ENCODE measurements at places on chromosomes 1 and 21.

DNA sequence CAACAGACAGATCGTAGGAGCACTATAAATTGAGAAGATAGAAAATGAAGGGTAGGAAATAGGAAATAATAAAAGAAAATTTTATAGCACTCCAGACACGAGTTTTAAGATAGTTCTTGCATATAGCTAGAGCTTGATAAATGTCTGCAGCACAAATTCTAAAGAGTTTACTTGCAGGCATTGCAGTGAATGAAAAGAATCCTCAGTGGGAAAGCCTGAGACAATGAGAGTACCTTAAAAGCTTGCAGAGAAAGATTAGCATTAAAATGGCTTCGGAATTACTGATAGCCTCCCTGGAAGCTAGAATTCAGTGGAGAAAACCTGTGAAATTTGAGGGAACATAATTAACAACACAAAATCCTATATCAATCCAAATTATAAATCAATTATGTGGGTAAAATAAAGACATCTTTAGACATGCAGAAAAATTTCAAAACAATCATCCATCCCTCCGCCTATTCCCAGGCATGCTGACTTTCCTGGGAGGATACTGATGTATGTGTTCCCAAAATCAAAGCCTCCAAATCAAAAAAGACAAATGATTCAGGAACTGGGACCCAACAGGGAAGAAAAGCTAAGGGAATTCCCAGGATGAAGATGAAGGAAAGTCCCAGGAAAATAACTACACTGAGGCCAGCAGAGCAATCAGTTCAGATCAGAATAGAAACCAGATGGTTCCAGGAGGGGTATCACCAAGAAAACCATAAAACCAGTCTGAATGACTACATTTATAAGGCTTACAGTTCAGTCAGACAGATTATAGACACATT lies 305.9 kb upstream of the USP25 start:
- no peak for DNase-seq

DNA sequence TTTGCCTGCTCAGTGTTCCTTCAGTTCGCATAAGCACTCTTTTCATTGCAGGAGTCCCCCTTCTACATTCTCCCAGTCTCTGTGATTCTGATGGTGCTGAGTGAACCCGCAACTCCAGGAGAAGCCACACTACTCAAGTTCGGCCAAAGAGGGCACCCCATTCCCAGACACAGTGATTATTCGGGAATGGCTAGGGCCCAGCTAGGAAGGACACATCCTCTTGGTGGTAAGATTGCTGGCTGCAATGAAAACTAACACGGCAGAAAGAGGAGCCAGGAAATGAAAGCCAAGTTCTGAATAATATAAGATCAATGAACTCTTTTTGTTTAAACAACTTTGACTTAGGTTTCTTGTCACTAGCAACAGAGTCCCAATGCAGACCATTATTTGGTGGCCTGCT lies 14.9 kb downstream of the CREG1 start:
- DNase-seq, result no peak

GRCh38 chr21:24785033-24785432 lies 822.2 kb downstream of the MRPL39 start:
- DNase-seq, result no peak

GRCh38 chr1:5756434-5757186 lies 235.6 kb downstream of the NPHP4 start:
- DNase-seq, result no peak

GRCh38 chr1:241934201-241934848 lies 23.2 kb upstream of the BECN2 start:
- no peak for DNase-seq
